PC-9 (cell line): ENCODE measurements at places on chromosomes 11 and 22.

DNA sequence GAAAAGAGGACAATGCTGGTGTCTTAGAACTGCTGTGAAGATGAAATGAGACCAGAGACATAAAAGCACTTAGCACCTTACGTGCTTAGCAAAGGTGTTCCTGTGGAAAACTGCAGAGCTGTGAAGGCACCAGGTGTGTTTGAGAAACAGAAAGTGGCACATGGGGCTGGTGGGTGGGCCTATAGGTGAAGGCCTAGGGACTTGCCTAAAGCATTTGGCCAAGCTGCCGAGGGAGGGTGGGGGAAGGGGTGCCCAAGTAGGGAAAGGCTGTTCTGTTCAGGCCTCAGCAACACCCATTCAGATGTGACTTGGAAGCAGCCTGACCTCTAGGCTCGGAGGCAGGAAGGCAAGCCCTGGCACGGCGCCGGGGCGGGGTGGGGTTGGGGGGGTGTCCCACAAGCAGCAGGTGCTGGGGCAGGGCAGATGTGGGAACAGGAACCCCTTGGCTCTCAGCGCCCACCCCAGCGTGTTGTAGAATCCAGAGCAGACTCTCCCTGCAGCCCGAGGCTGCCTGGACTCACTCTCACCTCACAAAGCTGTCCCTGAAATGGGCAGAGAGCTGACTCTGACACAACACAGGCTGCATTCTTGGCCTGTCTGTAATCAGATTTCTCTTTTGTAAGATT is 366.7 kb upstream of the NARS2 start:
- no peak overlapping the region for H3K27ac ChIP-seq
- no peaks in the 10 kb centered on the region for H3K4me1 ChIP-seq
- H3K27me3 ChIP-seq = peaks cover 50% of the 10 kb centered on the region; the same call in 1 of the 2 replicates
- DNase-seq = no peak
- no peaks in the 10 kb centered on the region for H3K36me3 ChIP-seq

GRCh38 chr11:60952742-60953170 is 780 bp upstream of the SLC15A3 start:
- H3K36me3 ChIP-seq = no peaks in the 10 kb centered on the region
- H3K27me3 ChIP-seq = no peaks in the 10 kb centered on the region
- no peaks in the 10 kb centered on the region for H3K4me1 ChIP-seq
- H3K4me3 ChIP-seq = no peak overlapping the region
- no peak for DNase-seq

DNA sequence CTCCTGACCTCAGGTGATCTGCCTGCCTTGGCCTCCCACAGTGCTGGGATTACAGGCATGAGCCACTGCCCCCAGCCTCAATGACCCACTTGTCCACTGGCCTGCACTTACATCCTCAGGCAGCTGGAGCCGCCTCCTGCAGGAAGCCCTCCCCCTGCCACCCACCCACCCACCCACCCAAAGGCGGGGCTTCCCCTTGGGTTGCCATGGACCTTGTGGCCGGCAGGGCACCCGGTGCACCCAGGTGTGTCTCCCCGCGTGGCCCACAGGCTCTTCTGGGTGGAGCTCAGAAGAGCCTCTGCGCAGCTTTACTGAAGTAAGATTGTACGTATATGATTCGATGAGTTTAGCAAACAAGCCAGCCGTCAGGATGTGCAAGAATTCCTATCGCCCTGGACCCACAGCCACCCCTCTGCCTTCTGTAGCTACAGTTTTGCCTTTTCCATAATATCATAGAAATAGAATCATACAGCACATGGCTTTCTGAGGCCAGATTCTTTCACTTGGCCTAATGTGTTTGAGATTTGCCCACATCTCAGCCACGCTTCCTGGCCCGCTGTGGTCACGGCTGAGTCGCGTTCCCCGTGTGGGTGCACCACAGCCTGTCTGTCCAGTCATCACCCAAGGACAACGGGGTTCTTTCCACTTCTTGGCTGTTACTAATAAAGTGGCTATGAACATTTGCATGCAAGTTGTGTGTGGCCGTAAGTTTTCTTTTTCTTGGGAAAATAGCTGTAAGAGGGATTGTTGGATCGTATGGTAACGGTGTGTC is 5.3 kb upstream of the BRSK2 start:
- H3K36me3 ChIP-seq = no peaks in the 10 kb centered on the region
- H3K4me1 ChIP-seq = no peaks in the 10 kb centered on the region
- H3K27ac ChIP-seq = no peak overlapping the region
- no peak overlapping the region for H3K4me3 ChIP-seq
- peaks cover 6% of the 10 kb centered on the region; the same call in 1 of the 2 replicates for H3K27me3 ChIP-seq

GRCh38 chr11:450809-451451 is 851 bp downstream of the PTDSS2 start:
- H3K36me3 ChIP-seq = no peaks in the 10 kb centered on the region
- H3K4me3 ChIP-seq = peak overlapping the region; percentile 69
- 0 out of 2 replicates have a peak, but pooled peaks cover 5% of the 10 kb centered on the region for H3K4me1 ChIP-seq
- no peaks in the 10 kb centered on the region for H3K27me3 ChIP-seq
